Esophagus mucosa (tissue), 1 donor: ENCODE measurements at places on chromosomes 2 and 18. TPM values are rescaled to one million over a fixed set of nuclear protein-coding genes. Genes with fewer than 3 reads are reported as not detected.

Gene ANO7
- 0.12 TPM for total RNA-seq

Gene NEU4
- total RNA-seq, result not detected

Gene COBLL1
- total RNA-seq, result 92.0 TPM

Gene HOXD3
- 0.52 TPM for total RNA-seq

Gene POTEC
- not detected for total RNA-seq

Gene KCNS3
- total RNA-seq, result 3.4 TPM

Gene EGR4
- not detected for total RNA-seq

Gene TGIF1
- total RNA-seq, result 22.4 TPM

Gene ASAP2
- 6.4 TPM for total RNA-seq

Gene VWA3B
- total RNA-seq, result 0.40 TPM

Gene C18orf54
- 2.7 TPM for total RNA-seq

Gene SLC23A3
- total RNA-seq, result 0.64 TPM

Gene RIT2
- total RNA-seq, result not detected

Gene SPP2
- not detected for total RNA-seq

Gene PAX8
- total RNA-seq, result 6.1 TPM

Gene GAREM1
- 22.9 TPM for total RNA-seq

Gene MBP
- total RNA-seq, result 25.5 TPM

Gene FKBP7
- 1.00 TPM for total RNA-seq

Gene LTBP1
- total RNA-seq, result 33.8 TPM

Gene POTEJ
- total RNA-seq, result not detected

Gene RAB6D
- total RNA-seq, result not detected

Gene DSG4
- not detected for total RNA-seq

Gene PCARE
- total RNA-seq, result 0.08 TPM

Gene RPRM
- total RNA-seq, result not detected

Gene PTPRN
- not detected for total RNA-seq

Gene DQX1
- total RNA-seq, result 5.6 TPM

Gene MERTK
- 5.4 TPM for total RNA-seq

Gene SCN7A
- 0.48 TPM for total RNA-seq

Gene CYS1
- total RNA-seq, result 0.52 TPM
